ENCODE measurements at places on chromosomes 6 and 20.

- no peak for DNase-seq
Measured at GRCh38 chr20:14986656-14987055, 649.2 kb upstream of the FLRT3 start.

DNA sequence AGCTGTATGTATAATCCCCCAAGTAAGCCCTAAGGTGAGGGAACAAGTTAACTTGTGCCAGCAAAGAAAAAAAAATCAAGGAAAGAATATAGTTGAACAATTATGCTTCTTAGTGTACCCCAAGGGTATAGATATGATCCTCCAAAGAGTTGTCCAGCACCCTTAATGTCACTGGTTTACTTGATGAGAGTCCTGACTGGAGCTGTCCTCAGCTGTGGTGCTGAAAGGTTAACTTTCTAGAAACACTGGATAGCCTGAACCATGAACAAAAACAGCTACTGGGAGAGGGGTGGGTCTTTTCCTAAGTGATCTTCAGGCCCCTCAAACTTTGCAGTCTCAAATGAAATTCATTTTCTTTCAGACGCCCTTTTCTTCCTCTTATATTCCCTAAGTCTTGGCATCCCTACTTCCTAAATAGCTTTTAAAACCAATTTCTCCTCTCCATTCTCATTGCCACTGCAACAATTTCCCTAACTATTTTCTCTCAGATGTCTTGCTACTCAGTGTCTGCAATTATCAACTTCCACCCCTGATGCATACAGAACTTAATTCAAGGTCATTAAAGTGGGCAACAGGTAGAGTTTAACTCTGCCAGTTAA is 83.5 kb upstream of the PROKR2 start:
- DNase-seq, result no peak

DNA sequence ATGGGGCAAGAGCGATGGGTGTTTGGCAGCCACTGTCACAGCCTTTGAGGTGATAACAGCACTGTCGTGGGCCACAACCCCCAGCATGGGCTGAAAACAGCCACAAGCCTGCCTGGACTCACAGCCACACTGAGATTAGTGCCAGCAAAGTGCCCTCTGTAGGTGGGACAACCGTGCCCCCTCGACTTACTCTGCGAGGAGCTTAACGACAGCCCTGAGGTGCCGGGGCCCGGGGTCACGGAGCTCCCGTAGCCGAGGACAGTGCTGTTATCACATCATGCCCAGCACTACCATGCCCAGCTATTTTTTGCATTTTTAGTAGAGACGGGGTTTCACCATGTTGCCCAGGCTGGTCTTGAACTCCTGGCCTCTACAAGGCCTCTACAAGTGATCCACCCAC is 36.6 kb downstream of the SUMO4 start:
- no peak for DNase-seq

DNA sequence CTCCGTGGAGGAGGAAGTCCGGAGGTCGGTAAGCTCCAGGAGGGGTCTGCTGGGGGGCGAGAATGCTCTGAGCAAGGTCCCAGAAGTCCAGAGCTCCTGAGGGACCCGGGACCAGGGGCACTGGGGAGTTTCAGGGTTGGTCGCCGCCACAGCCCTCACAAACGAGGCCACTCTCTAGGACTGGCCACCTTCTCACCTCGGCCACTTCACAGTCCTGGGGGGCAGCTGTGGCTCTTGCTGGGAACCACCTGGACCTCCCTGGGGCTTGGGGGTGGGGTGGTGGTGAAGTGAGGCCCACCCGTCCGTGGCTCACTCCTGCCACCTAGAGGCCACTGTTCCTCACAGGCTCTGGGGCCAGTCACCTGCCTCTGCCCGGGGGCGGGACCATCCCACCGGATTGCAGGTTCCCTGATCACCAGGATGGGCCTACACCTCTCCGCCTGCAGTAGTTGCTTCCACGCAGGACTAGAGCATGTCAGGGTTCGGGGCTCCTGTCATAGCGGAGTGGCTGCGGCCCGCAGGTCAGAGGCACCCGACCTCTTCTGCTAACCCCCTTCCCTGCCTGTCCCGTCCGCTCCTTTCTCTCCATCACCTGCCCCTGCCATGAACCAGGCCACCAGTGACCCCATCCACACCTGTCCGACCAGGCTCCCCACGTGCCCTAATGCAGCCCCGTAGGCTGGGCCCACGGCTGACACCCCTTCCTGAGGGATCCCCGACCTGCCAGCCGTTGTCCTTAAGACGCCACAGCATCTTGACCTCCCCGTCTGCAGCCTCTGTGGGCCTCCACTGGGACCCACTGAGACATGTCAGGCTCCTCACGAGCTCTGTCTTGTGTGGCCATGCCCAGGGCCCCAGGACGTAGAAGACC is 5.1 kb upstream of the TCEA2 start:
- DNase-seq, result peak; percentile 70

- no peak for DNase-seq
Measured at GRCh38 chr6:121858986-121859385, 423.5 kb downstream of the GJA1 start.

DNA sequence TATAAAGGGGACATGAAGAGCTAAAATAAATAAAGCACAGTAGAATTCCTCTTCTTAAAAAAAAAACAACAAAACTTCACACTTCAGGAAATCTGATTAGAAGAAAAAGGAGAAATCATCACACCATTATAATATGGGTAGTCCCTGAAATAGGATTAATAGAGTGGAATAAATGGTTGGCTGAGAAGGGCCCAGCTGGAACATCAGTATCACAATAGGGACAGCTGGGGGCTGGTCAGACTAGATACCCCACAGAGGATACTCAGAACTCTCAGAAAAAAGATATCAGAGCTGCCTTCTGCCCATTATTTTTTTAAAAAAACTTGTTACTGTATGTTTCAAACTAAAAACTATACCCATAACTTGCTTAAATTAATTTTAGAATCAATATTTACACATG is 75.2 kb downstream of the DST start:
- DNase-seq, result no peak

GRCh38 chr20:50376179-50376887 is 133.8 kb upstream of the PTPN1 start:
- DNase-seq, result no peak

DNA sequence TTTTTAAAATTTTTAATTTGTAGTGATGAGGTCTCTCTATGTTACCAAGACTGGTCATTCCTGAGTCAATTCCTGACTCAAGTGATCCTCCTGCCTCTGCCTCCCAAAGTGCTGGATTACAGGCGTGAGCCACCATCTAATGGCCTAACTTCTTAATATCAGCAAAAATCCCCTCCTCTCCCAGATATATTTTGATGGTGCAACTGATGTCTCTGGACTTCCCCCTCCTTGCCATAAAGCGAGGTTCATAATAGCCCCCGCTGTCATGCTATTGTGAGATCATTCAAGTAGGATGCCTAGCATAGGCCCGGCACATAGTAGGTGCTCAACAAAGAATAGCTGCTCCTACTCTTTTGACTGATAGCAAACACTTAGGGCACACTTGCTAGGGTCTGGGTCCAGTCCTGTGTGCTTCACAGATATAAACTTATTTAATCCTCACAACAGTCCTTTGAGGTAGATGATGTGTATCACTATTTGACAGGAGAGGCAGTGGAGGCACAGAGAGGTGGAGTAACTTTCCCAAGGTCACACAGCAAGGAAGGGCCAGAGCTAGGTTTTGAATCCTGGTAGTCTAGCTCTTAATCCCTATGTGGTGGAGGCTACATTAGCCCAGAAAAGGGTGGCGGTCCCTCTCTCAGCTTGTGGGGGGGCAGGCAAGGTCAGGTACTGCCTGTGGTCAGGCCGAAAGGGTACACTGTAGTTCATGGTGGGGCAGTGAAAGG is 14.6 kb downstream of the SRC start:
- no peak for DNase-seq

DNA sequence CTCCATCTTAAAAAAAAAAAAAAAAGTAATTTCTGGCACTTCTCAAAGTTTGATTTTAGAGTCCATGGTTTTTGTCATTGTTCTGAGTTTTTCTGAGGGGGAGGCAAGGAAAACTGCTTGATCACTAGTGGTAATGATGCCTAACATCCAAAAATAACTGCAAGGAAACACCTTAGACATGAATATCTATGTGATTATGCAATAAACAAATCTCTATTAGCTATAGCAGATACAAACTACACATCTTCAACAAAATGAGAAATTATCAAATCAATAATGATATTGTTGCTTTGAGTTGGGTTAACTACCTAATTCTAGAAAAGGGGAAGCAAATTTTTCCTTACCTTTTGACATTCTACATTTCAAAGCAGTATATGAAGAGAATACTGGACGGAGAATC is 230.9 kb upstream of the JARID2 start:
- no peak for DNase-seq

GRCh38 chr6:4672772-4673171 is 103.4 kb upstream of the CDYL start:
- no peak for DNase-seq

GRCh38 chr6:123550052-123550617 is 86.6 kb downstream of the TRDN start:
- no peak for DNase-seq

GRCh38 chr6:83071023-83071422 is 3.6 kb downstream of the DOP1A start:
- DNase-seq, result no peak

DNA sequence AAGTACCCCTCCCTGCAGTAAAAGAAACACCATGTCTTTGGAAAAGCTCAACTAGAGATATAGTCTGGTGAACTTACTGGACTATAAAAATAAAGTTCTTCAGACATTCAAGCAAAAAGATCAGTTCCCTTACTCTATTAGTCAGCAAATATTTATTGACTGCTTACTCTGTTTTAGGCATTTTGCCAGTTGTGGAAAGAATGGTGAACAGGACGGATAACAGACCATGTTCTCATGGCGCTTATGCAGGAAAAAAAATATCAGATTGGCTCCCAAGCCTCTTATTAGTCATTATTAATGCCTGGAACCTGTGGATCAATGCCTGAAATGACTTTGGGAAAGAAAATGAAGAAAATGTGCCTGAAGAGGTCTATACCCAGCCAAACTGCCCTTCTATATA is 282.2 kb upstream of the EPHA7 start:
- DNase-seq, result no peak

GRCh38 chr6:38775870-38776269 is 60.8 kb downstream of the DNAH8 start:
- no peak for DNase-seq

GRCh38 chr6:78483553-78484197 is 383.7 kb upstream of the IRAK1BP1 start:
- DNase-seq, result no peak

GRCh38 chr6:160081398-160081797 is 40.2 kb upstream of the SLC22A1 start:
- no peak for DNase-seq

GRCh38 chr6:54541541-54541940 is 233.3 kb downstream of the TINAG start:
- DNase-seq, result no peak

GRCh38 chr6:119355157-119355556 is 5.6 kb upstream of the MAN1A1 start:
- DNase-seq, result no peak

GRCh38 chr20:1330075-1330830 is 1.3 kb upstream of the SDCBP2 start:
- DNase-seq, result no peak

DNA sequence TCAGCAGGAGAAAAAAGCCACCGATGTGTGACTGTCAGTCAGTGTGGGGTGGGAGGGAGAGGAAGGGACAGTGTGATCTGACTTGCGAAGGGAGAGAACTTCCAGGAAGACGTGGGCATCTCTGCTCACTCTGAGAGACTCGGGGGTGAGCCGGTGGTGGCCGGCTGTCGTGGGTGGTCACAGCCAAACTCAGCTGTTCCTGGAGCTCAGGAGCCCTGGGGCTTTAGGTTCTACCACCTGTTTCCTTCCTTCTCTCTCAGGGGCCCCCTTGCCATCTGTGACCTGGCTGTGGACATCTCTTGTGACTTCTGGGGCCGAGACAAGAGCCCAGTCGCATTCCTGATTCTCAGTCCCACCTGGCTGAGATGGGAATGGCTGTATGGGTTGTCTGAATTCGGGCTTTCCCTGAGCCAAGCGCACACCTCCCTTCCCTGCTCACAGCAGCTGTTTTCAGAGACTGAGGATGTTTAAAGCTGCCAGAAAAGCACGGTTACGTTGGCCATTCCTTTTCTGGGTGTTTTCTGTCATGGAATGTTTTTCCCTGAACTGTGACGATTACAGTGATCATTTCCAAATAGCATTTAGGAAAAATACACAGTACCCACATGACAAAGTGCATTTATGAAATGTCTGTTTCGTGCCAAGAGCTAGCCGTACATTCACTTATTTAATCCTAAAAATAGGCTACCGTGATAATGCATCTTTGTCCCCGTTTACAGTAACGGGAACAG is 36.5 kb downstream of the SYNJ2 start:
- DNase-seq, result no peak

- DNase-seq, result no peak
Measured at GRCh38 chr20:61053487-61053886, 198.6 kb upstream of the CDH4 start.

DNA sequence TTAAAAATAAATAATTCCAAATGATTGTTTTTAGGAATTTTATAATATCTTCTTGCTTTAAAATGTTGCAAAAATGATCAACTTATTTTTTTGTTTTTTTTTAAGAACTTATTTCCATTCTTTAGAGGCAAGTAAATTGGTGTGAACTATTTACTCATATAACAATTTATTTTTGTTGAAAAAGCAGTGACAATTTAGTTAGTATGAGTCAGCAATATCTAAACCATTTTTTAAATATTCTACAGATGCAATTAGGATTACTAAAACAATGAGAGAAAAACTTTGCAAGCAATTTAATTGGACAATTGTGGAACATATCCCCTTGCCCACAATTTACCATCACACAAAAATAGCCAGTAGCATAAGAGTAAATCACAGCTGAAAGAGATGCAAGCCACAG is 319.5 kb downstream of the MEI4 start:
- no peak for DNase-seq

Measured in activated naive CD4-positive, alpha-beta T cell (primary cell).